ENCODE measurements at places on chromosomes 12 and 14. TPM values are rescaled to one million over a fixed set of nuclear protein-coding genes. Genes with fewer than 3 reads are reported as not detected.

Gene CCDC197
- total RNA-seq, result not detected

Gene NEUROD4
- total RNA-seq, result not detected

Gene C12orf50
- not detected for total RNA-seq

Gene GLIPR1L1
- total RNA-seq, result not detected

DNA sequence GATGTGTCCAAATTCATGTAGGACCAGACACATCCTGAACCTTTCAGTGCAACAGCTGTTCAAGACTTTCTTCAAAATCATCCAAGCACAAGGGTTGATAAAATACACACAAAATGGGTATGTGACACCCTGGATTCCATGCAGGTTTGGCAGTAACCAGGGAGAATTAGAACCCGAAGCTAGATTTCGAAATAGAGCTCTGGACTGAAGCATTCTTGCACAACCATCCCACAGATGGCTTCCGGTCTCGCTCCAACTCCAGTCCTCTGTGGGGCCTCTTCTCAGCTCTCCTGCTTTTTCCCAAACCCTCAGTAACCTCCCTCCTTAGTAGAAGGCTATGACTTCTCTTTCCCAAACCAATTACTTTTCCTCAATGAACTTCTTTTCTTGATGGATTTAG lies 171.3 kb downstream of the TTC7B start:
- no peak for ATAC-seq

GRCh38 chr14:104446611-104447010 lies 133.0 kb upstream of the C14orf180 start:
- no peak for ATAC-seq

- ATAC-seq, result no peak
Measured at GRCh38 chr14:105499256-105500035, 8.4 kb downstream of the TEDC1 start.

DNA sequence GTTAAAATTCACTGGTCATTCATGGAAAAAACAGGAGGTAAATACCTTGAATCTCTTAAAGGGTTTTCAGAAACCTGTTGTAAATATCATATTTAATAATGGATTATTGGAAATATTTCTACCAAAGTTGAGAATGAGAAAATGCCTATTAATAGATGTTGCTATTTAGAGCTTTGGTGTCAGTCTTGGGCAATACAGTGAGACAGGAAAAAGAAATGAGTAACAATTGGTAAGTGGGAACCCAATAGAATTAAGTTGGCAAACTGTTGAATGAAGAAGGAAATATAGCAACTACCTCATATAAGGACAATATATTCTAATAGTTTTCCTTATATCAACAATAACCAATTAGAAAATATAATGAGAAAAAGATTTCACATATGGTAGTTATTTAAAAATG lies 78.0 kb downstream of the ATF7IP start:
- ATAC-seq, result no peak
